ENCODE measurements at places on chromosomes 5 and 9.
A peak's percentile ranks its signal among the peaks of the same experiment; 100 is the strongest.

- DNase-seq = no peak
These were observed 61.3 kb downstream of the RASGRF2 start for GRCh38 chr5:81021486-81021885.

DNA sequence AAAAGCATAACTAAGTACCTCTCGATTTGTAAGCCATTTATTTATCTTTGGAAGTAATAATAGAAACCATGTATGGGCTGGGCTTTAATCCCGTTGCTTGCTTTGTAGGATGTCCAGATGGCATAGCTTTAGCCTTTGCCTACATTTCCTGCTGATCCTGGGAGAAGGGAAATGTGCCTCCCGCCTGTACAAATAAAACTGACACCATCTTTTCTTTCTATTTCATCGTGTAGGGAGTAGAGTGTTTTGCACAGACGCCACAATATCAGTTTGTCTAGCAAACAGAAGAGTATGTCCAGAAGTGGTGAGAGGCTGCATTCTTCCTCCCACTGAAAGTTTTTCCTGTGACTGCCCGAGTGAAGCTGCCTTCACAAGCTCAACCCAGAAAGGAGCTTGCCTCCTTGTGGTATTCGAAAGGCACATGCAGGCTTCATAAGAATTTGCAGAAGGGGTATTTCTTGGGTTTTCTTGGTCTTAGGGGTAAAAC, 24.7 kb upstream of the TJP2 start:
- peak; percentile 89 for DNase-seq

- no peak for DNase-seq
These were observed 196.9 kb downstream of the CACNA1B start for GRCh38 chr9:138074516-138074915.

DNA sequence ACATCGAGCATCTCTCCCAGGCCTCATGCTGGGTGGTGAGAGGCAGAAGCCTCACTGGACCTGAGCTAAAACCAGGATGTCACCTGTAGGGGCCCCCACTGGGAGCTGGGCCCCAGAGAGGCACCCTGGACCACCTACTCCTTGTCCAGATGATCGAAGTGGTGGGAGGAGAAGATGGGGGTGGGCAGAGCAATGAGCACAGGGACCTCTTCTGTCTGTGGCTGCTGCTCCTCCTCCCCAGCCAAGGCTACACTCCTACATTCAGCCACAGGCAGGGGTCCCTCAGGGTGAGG, 227.5 kb downstream of the CACNA1B start:
- no peak for DNase-seq

- DNase-seq = peak; percentile 45
These were observed 40.0 kb downstream of the PAPPA start for GRCh38 chr9:116193636-116194035.

- peak; percentile 63 for DNase-seq
These were observed 151.5 kb upstream of the PITX1 start for GRCh38 chr5:135185481-135186065.

- peak; percentile 52 for DNase-seq
These were observed 36.6 kb upstream of the RAPGEF1 start for GRCh38 chr9:131776473-131776872.

DNA sequence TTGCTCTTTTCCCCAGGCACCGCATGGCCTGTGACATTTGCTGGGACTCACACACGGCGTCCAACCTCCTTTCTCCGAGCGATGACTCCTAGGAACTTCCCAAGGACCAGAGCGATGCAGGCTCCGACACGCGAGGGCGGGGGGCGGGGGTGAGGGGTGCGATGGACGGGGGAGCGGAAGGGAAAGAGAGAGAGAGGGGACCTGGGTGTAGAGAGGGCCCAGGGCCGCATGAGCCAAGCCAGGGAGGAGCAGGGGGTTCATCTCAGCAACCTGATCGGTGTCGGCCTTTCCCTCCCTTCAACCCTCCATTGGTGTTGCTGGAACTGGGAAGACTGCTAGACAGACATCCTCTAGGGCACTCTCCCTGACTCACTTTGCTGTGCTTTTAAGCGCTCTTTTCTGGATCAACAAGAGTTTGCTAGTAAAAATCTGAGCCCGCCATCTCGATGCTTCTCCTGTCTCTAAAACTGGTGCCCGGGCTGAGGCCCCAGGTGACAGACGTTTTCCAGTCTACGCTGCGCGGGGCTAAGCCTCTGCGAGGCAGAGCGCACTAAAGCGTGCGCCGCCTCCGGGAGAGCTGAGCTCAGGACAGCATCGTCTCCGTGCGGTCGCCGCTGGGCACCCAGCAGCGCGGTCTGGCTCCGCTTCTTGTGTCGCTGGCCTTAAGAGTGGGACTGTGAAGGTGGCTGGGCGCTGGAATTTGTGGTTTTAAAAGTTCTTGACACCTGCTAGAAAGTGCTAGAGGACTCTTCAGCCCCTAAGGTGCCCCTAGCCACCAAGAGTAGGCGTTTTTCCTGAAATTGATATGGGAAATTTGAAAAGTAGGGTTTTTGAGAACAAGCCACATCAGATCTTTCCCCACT, 1.0 kb upstream of the TSLP start:
- DNase-seq = peak; percentile 37

- peak; percentile 58 for DNase-seq
These were observed 38.2 kb downstream of the C5orf15 start for GRCh38 chr5:133930061-133930812.
